ENCODE measurements at places on chromosomes 4 and X.

DNA sequence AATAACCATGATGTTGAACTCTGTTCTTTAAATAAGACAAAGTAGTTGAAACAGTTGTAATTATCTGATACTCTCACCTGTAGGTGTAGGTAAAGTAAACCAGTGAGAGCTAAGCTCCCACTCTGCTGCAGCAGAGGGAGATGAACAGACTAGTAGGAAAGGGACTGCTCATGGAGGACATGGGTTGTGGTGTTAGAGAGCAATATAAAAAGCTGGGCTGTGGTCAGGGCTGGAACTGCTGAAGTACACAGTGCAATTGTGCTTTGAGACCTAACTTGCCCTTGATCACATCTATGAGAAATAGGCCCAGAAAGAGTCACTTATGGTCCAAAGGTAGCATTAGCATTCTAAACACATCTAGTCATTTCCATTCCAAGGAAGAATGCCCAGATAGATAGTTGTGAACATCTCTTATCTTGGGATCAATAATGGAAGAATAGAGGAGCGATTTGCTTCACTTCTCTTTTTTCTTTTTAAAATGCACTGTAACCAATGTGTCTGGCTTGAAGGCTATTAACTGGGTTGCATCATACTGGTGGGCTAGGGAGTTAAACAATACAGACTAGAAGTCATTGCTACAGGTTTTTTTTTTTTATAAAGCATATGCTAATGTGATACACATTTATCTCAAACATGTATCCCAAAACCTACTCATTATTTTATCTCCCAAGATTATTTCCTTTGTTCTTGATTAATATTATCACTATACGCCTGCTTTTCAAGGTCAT lies 251.3 kb upstream of the CENPE start:
- no peak for DNase-seq

DNA sequence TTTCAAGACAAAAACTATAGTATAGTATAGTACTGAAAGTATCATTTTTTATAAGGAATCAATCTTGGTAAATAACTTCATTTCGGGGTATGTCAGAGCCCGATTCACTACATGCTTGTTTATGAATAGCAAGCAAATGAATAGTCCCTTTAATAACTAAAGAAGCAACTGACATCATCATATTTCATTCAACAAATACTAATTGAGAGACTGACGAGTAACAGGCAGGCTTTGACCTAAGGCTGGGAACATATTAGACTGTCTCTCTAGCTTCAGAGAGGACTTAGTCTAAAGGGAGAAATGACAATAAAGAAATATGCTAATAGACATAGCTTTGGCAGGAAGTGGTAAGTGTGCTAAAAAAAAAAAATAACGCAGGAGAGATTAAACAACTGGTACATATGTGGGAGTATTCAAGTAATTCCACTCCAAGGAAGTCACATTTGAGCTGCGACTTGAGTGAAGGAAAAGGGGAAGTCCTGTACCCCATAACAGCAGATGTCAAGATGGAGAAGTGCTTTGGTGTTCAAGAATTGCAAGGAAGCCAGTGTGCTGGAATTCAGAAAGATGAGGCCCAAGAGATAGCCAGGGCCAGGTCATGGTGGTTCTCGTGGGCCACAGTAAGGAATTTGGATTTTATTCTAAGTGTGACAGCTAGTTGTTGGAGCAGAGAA lies 284.9 kb downstream of the FBXO8 start:
- DNase-seq, result no peak

- DNase-seq, result peak; percentile 41
Observed at GRCh38 chr4:8221476-8221875, 22.4 kb downstream of the SH3TC1 start.

DNA sequence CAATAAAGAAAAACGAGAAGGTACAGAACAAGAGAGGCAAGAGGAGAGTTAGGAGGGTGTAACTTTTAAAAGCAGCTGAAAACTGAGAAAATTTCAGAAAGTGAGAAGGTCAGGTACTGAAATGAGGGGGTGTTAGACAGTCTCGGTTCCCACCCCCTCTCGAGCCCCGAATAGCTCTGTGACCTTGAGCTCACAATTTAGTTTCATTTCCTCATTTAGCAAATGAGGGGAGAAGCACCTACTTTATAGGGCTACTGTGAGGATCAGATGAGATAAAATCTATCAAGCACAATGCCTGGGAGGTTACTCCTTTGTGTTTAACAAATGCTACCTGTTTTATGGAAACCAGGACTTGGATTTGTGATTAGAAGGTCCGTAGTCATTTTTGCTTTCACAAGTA lies 4.9 kb downstream of the UGT8 start:
- no peak for DNase-seq

- peak; percentile 71 for DNase-seq
Observed at GRCh38 chrX:131677655-131678628, 134.1 kb downstream of the OR13H1 start.

- DNase-seq, result no peak
Observed at GRCh38 chr4:14879683-14880082, 122.6 kb upstream of the CPEB2 start.

DNA sequence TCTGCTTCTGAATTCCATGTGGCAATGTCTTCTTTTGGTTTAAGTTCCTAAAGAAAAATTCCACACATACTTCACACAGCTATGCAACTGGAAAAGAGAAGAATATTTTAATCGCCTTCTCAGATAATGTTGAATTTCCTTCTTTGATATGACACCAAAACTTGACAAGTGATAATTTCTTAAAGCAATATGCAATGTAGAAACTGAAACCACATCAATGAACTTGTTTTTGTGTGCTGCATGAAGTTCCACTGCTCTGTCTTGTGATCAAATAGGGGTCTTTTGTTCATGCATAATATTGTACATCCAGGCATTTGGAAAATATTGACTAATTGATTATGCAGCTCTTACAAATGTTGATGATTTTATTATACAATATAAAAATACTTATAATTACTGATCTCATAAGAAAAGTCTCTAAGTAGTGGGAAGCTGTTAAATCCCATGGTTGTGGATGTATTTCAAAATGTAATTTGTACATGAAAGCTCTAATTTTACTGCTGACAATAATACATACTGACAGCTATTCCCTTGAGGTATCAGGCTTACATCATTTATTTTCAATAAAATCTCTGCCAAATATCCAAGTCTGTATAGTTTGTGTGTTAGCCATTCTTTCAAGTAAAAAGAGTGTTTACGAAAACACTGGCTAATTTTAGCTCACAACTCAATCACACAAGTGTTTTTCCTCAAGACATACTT lies 56.5 kb downstream of the AGA start:
- no peak for DNase-seq

- no peak for DNase-seq
Observed at GRCh38 chrX:110397339-110397738, 38.7 kb downstream of the RTL9 start.

DNA sequence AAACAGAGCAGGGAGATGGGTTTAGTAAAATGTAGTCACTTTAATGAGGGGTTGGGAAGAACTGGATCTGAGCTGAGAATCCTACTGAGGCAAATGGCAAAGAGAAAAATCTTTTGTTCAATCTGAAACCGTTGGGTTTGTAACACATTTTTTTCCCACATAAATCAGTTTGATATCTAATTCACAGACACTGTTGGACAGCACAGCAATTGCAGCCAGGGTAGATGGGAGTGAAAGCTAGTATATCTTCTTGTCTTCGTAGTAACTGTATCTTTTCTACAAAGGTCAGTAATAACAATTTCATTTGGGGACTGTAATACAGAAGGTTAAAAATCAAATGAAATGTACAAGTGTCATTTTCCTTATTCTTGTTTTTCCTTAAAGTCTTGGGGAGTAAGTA lies 649.5 kb upstream of the ATOH1 start:
- no peak for DNase-seq

GRCh38 chr4:35965300-35965699 lies 279.0 kb downstream of the ARAP2 start:
- no peak for DNase-seq

DNA sequence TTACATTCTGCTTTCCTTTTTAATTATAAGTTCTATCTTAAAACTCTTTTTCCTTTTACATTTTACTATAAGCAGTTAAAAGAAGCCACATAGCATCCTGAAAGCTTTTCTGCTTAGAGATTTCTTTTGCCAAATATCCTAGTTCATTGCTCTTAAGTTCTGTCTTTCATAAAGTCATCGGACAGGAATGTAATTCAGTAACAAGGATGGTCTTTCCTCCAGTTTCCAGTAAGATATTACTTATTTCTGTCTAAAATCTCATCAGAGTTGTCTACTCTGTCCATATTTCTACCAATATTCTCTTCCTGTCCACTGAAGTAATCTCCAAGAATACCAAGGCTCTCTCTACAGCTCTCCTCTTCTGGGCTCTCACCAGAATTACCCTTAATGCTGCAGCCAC lies 37.5 kb upstream of the ADH1C start:
- peak; percentile 12 for DNase-seq
